ENCODE measurements at places on chromosomes 7 and 10. TPM values are rescaled to one million over a fixed set of nuclear protein-coding genes. Genes with fewer than 3 reads are reported as not detected.

- no peak for DNase-seq
Measured at GRCh38 chr7:155931396-155932085, 119.3 kb upstream of the SHH start.

- no peak for DNase-seq
Measured at GRCh38 chr10:34150103-34150502, 665.0 kb downstream of the PARD3 start.

DNA sequence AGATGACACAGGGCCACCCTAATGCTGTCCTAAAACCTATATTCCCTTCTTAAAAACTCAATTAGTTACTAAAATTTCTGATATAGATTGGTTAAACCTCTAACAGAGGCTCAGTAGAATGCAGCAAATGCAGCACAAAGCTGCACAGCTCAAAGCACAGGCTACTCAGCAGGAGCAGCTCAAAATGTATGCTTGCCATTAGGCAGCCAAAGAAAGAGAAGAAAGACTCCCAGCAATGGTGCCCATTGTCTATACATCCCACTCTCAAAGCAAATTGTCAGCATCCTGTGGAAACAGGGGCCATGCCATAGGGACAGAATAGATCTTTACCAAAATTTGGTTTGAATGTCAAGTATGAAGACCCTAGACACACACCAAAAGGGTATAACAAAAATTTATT is 73.5 kb downstream of the TFPI2 start:
- DNase-seq: no peak

Gene DYNC1I1
- not detected for total RNA-seq

- no peak for DNase-seq
Measured at GRCh38 chr10:78634389-78634815, 434.4 kb upstream of the ZMIZ1 start.

DNA sequence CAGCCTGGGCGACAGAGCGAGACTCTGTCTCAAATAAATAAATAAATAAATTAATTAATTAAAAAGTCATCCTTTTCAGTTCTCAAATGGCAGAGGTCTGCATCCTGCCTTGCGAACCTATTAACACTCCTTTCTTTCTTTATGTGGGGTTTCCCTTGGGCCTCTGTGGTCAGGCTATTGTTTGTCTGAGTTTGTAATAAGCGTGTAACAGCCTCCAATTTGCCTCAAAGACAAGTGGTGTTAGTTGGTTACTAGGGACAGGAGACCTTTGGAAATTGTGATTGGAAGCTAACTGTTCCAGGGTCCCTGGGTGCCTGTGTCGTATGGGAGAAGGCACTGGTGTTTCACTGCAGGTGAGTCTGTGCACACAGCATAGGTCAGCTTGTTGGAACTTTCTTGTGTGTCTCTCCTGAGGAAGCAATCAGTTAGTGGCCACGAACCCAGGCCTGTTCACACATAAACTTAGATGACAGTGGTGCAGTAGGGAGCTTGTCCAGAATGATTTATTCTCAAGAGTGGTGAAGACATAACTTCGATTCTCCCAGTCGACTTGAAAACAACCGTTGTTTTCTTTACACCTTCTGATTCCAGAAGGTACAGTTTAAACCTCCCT is 33.5 kb downstream of the TCF7L2 start:
- no peak for DNase-seq

DNA sequence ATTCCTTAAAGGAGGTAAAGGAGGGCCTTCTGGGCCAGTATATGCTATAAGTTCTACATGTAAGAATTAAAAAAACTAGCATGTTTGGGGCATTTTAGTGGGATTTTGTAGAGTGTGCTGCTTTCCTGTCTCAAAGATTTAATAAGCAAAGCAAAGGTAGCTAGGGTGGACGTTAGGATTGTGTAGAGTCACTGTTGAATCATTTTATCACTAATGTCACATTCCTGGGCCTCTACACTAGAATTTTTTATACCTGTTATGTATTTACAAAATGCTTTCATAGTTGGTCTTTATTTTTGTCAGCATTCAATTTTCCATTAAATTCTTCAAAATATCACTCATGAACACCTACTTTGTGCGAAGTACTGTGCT is 139.4 kb upstream of the PHYHIPL start:
- no peak for DNase-seq

DNA sequence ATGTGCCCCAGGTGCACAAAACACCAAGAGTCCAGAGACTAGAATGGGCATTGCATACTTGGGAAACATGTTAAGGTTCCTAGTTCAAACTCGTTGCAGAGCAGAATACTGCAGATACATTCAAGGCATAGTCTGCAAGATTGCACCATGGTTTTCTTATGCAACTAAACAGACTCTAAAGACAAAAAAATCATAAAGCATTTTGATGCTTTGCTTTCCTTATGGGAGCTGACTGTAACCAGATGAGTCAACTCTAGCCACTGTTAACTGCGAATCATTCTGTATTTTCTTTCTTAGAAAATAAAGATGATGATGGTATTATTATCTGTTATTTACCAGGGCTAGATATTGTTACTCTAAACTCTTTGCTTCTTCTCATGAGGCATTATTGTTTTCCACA is 19.7 kb downstream of the TRUB1 start:
- DNase-seq: no peak

DNA sequence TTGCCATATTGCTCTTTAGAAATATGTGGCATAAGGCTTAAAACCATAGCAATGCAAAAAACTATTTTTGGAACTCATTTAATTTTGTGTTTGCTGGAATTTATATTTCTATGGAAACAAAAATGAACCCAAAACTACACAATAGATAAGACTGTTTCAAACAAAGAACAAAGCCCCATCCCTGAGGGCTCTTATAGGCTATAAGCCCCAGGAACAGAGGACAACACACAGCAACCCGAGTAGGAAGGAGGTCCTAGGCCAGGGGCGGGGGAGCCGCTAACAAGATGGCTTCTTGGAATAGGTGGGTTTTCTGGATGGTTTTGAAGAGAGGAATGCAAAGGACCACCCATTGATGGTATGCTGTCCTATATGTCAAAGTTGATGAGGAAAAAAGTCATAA is 8.6 kb downstream of the COL28A1 start:
- no peak for DNase-seq

DNA sequence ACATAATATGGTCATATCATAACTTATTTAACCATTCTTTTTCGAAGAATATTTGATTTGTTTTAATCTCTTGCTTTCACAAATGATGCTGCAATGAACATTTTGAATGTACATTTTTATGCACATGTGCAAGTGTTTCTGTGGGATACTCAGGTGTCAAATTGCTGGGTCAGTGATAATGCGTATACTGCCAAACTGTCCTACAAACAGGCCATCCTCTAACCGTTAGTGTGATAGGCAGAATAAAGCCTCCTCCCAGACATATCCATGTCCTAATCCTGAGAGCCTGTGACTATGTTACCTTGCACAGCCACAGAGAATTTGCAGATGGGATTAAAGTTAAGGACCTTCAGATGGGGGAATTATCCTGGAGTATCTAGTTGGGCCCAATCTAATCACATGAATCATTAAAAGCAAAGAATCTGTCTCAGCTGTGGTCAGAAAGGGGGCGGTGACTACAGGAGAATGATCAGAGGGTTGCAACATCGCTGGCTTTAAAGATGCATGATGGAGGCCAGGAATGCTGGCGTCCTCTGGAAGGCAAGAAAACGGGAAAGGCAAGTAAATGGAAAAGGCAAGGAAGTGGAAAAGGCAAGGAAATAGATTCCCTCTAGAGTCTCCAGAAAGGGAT is 46.7 kb downstream of the FZD1 start:
- no peak for DNase-seq

Gene SLC13A1
- not detected for total RNA-seq

Gene OR2A12
- not detected for total RNA-seq

Gene OPN1SW
- not detected for total RNA-seq

DNA sequence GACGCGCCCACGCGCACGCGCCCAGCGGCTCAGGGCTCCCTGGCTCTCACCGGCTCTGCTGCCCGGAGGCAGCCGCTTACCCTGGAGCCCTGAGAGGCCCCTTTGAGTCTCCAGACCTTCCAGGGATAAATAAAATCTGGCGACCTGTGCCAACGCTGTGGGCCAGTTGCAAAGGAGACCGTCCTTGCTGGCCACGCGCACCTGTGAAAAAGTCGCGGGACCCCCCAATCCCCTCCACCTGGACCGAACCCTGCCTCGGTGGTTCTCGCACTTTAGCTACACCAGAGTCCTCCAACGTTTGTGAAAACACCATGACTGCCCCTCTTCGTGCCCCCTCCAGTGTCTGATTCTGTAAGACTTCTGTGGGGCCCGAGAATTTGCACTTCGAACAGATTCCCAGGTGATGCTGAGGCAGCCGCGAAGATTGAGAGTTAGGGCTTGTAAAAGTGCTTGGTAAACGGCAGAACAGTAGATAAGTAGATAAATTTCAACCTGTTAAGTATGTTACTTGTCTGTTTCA is 102.4 kb upstream of the SVIL start:
- DNase-seq: no peak

- no peak for DNase-seq
Measured at GRCh38 chr7:155211173-155211572, 86.5 kb upstream of the INSIG1 start.

GRCh38 chr7:116438267-116438666 is 61.3 kb upstream of the CAV2 start:
- peak; percentile 40 for DNase-seq

DNA sequence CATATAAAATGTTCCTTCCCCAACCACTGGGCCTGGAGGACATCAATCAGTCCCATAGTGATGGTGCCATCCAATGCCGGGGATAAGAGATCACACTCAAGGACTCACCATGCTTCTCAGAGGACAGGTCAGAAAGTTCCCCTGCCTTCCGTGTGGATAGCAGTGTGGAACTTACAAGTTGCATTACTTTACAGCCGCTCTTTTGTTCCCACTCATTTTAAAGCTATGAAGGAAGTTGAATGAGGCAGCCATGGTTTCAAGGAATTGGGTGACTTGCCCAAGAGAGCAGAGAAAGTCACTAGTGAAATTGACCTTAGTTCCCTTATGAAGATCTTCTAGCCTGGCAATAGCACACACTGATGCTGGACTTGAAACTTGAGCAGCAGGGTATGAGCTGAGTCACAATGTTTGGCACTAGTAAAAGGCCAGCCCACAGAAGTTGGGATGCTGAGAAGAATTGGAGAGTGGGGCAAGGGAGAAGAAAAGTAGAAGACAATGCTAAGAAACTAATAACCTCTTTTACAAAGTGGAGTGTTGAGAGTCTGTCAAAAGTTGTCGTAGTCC is 78.7 kb downstream of the CXCL12 start:
- no peak for DNase-seq

- no peak for DNase-seq
Measured at GRCh38 chr10:11381023-11381422, 230.4 kb downstream of the USP6NL start.

GRCh38 chr10:60384708-60385398 is 4.8 kb downstream of the ANK3 start:
- peak; percentile 79 for DNase-seq
